ENCODE measurements at places on chromosomes 7 and 10.

DNA sequence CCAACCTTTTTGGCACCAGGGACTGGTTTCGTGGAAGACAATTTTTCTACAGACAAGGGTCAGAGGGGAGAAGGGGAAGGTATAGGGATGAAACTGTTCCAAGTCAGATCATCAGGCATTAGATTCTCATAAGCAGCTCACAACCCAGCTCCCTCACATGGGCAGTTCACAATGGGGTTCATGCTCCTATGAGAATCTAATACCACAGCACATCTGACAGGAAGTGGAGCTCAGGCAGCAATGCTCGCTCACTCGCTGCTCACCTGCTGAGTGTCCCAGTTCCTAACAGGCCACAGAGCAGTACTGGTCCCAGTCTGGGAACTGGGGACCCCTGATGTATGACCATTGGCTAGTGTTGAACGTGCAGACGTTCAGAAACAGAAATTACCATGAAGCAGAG is 63.7 kb downstream of the ATE1 start:
- DNase-seq: no peak

- DNase-seq: no peak
Observed at GRCh38 chr7:36277249-36277542, 112.5 kb upstream of the ANLN start.

DNA sequence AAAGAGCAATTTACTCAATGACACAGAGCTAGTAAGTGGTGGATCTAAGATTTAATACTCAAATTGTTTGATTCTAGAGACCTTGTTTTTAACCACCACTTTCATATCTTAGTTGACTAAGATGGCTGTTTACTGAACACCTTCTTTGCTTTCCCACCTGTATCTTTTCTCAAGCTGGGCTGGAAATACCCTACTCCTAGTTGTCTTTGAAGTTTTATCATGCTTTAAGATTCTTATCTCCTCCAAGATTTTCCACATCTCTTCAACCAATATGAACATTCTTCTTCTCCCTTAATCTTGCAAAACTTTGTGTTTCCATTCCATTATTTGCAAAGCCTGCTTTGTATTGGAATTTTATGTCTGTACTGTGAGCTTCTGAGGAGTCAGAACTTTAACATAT is 157.9 kb downstream of the NXPH1 start:
- no peak for DNase-seq

- DNase-seq: no peak
Observed at GRCh38 chr10:81215498-81215897, 659.5 kb upstream of the NRG3 start.

GRCh38 chr10:29873941-29874484 is 185.4 kb downstream of the JCAD start:
- DNase-seq: no peak

DNA sequence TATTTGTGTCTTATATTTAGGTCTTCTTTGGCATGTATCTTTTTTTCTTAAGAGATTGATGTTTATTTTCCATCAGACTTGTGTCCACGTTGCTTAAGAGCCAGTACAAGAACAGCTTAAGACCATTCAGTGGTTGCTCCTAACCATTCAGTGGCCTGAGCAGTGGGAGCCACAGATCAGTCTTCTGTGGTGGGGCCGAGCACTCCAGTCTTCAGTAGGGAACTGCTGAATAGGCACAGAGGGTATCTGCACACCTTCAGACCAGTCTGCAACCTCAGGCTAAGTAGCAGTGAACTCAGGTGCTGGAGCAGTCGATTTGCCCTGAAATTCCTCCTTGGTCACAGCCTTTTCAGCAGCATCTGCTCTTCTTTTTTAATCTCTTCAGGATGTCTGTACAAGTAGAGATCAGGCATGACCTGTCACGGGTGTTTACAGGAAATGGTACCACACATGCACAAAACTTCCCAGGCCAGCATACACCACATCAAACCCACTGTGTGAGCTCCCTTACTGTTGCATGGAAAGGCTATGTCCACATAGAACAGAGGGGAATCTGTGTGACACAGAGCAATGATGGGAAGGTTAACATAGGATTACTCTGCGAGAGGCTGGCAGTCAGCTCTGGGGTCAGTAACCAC is 51.5 kb downstream of the FAM107B start:
- no peak for DNase-seq

GRCh38 chr10:127524908-127525665 is 24.0 kb upstream of the NPS start:
- no peak for DNase-seq

GRCh38 chr7:104843198-104843597 is 170.8 kb upstream of the KMT2E start:
- DNase-seq: no peak

GRCh38 chr7:66110856-66111255 is 3.8 kb upstream of the CRCP start:
- no peak for DNase-seq

DNA sequence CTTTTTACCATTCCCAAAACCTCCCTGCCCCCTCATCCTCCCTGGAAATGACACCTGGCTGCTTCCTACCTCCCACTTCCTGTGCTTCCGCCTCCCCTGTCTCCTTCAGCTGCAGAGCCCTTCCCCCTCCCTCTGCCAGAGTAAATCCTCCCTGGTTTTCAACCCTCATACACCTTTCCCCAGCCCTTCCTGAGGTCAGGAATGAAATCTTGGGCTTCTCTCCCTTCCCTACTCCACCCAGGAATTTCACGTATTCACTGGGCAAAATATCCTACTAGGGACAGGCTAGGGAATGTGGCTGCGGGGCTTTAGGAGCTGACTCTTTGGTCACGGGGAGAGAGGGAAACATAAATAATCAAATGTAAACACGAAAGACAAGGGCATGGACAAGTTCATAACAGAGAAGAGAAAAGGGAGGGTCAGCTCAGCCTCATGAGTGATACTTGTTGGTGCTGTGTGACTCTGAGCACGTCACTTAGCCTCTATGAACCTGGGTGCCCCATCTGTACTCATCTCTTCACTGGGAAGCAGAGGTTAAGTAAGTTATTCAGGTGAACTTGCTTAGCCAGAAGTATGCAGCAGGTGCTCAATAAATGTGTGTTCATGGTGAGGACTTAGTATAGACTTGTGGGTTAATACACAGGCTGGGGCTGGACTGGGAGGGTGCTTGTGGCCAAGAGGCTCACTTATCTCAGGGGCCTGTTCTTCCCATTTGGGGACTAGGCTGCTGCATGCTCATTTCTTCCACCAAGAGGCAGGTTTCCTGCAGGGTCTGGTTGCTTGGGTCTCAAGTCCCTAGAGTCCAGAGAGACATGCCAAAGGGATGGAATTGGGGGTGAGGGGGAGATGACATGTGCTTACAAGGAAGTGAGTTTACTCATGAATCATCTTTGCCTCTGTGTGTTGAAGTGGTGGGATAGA is 10.0 kb upstream of the DUSP5 start:
- DNase-seq: no peak

DNA sequence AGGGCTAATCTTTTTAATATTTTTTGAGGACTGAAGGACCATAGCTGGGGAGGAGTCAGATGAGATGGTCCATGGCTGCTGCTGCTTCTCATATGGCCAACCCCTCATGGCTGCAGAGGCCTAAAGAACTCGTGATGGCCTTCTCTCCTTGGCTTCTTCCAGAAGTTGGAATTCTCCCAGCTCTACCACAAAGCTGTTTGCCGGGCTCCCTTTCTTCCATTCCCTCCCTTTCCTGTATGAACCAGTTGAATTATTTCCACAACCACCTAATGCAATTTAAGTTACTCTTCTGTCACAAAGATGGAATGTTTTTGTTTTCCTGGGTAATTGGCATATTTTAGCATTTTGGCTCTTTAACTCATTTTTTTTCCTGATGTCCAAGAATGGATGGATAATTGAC is 80.7 kb downstream of the PHTF2 start:
- no peak for DNase-seq

DNA sequence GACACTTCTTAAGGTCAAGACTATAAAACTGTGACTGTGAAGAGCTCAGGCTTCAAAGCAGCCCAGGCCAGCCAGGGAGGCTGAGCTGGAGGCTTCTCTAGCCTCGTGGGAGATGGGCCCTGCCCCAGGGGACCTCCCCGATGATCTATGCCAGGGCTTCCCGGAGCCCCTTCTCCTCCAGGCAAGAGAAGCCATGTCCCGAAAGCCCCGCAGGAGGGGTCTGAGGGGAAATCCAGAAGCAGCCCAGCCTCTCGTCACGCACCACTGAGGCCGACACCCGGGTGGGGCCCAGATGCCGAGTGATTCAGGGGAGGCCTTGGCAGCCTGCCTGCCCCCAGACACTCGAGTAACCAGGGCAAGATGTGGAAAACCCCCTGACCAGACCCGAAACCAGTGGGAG is 63.7 kb downstream of the PROSER2 start:
- no peak for DNase-seq

GRCh38 chr10:119655566-119656001 is 4.4 kb downstream of the BAG3 start:
- DNase-seq: peak; percentile 45

GRCh38 chr10:96910488-96911395 is 78.6 kb downstream of the LCOR start:
- no peak for DNase-seq

GRCh38 chr7:108054537-108054936 is 51.6 kb upstream of the LAMB1 start:
- DNase-seq: no peak

GRCh38 chr10:58765910-58766309 is 253.2 kb downstream of the BICC1 start:
- no peak for DNase-seq

GRCh38 chr7:97770850-97771249 is 39.0 kb downstream of the TAC1 start:
- no peak for DNase-seq

DNA sequence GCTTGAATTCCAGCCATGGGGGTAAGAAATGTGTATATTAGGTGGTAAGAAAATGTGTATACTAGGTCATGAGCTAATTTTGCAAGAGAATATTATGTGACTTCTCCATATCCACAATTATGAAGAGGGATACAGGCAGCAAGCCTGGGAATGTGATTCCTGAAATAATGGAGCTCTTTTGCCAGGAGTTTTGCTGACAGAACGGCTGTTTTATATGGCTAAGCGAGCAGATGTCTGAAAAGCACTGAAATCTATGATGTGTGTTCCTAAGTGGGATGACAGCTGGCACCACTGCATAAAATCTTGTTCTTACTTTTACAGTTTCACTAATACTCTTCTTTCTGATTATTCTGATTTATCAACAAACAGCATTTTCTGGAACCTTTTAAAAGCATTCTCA is 386.0 kb upstream of the HPS1 start:
- DNase-seq: no peak

DNA sequence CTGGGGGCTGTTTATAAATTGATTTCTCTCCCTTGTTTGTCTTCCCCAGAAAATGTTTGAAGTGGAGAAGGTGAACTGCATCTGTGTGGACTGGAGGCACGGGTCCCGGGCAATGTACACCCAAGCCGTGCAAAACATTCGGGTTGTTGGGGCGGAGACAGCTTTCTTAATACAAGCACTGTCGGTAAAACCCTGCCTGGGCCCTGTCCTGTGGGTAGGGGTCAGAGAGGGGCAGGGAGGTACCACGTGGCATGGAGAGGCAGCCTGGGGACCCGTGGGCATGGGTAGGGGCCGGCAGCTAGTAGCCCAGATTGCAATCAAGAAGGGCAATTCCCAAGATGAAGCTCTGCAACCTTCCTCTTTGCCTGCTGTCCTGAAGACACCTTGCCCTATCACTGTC is 6.1 kb downstream of the PNLIPRP2 start:
- no peak for DNase-seq

GRCh38 chr7:141073641-141074161 is at the start of gene TMEM178B:
Gene TMEM178B, plus strand, starts transcription at chr7:141074064.
- DNase-seq: peak; percentile 13

- no peak for DNase-seq
Observed at GRCh38 chr10:28580825-28581224, 47.9 kb downstream of the WAC start.

DNA sequence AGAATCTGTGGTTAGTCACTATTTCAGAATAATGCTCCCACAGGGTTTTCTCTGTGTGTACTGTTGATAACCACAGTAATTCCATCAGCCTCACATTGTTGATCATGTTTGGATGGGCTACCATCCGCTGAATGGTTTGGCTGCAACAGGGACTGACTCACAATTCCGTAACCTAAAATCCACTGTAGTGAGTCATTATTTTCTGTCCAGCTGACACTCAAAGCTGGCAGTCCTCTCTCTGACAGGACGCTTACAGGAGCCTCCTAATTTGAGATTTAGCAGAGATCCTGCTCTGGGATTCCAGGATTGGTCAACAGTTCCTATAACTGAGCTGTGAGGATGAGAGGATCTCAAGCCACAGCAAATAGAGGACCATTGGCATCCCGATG is 32.7 kb downstream of the VWA2 start:
- no peak for DNase-seq

DNA sequence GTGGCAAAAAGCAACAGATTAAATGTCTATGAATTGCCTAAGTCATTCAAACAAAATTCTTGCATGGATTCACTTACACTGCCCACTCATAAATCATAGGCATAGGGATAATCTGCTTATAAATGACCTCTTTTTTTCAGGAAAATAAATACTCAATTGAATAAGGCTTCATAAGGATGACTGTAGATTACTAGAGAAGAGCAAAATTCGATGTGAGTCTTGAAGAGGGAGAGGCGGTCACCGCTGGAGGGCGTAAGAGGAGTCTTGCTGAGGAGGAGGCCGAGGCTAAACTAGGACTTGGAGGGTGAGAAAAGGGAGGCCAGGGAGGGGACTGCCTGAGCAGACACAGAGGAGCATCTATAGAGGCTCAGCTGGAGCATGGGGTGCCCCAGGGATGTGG is 135.4 kb upstream of the RSU1 start:
- DNase-seq: no peak

GRCh38 chr7:90568213-90568612 is 27.9 kb upstream of the CDK14 start:
- DNase-seq: no peak

DNA sequence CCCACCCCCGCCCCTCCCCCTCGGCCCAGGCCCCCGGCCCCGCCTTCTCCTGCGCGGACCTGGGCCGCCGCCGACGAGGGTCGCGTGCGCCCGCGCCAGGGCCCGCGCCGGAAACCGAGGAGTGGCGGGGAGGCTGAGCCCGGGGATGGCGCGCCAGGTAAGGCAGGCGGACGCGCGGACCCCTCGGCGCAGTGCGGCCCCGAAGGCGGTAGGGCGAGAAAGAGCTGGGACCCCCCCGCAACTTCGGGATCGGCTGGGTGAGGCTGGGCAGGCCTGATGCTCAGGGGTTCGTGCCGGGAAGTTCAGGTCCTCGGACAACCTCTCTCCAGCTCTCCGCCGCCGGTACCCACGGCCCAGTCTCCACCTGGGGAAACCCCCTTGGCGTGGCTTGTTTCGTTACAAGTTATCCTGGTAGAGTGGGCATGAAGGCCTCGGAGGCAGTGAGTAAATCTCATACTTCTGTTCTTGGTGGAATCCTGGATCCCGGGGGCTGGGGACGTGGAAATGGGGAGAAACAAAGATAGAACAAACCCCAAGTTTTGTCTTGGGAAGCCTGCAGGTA is 58.4 kb downstream of the ZNF467 start:
- DNase-seq: no peak

- no peak for DNase-seq
Observed at GRCh38 chr10:124176349-124177179, 83.2 kb upstream of the CHST15 start.

Measured in activated T-helper 2 cell treated with anti-CD3 and anti-CD28 coated beads, Interferon-gamma antibody, Interleukin-2, Interleukin-4, amounts not matched to agents 10 μg/mL and 5 μg/mL and 100 μg/mL, durations not matched to agents 14 hours and 24 hours and 36 hours (primary cell).